ENCODE measurements at places on chromosomes 1 and 21.
A peak's percentile ranks its signal among the peaks of the same experiment; 100 is the strongest.

GRCh38 chr1:15708486-15709137 is 24.5 kb downstream of the PLEKHM2 start:
- DNase-seq: no peak
- no peaks in the 10 kb centered on the region for H3K27me3 ChIP-seq
- H3K4me1 ChIP-seq: peaks cover 11% of the 10 kb centered on the region
- H3K27ac ChIP-seq: no peak overlapping the region

GRCh38 chr1:64539289-64539688 is 69.4 kb downstream of the CACHD1 start:
- H3K4me3 ChIP-seq: no peak overlapping the region
- H3K27ac ChIP-seq: peak overlapping the region; percentile 80
- H3K36me3 ChIP-seq: no peaks in the 10 kb centered on the region
- peaks cover 7% of the 10 kb centered on the region for H3K4me1 ChIP-seq
- no peak for DNase-seq

DNA sequence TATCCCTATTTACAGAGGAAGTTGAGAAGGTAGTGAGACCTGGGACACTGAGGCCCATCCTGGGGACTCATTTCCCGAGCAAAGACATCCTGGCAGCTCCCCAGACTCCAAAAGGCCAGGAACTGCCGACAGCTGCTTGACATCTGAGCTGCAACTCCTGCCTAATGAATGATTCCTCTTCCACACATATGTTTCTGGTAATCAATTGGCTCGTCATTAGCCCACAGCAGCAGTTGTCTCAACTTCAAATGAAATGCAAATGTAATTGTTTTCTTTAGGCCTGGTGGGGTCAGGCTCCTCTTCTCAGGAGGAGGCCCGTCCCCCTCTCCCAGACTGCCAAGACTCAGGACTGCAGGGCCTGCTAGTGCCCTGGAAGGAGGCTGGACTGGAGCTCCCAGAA is 61.8 kb upstream of the DISP3 start:
- H3K4me1 ChIP-seq: no peaks in the 10 kb centered on the region
- no peaks in the 10 kb centered on the region for H3K27me3 ChIP-seq
- DNase-seq: no peak
- no peak overlapping the region for H3K4me3 ChIP-seq

DNA sequence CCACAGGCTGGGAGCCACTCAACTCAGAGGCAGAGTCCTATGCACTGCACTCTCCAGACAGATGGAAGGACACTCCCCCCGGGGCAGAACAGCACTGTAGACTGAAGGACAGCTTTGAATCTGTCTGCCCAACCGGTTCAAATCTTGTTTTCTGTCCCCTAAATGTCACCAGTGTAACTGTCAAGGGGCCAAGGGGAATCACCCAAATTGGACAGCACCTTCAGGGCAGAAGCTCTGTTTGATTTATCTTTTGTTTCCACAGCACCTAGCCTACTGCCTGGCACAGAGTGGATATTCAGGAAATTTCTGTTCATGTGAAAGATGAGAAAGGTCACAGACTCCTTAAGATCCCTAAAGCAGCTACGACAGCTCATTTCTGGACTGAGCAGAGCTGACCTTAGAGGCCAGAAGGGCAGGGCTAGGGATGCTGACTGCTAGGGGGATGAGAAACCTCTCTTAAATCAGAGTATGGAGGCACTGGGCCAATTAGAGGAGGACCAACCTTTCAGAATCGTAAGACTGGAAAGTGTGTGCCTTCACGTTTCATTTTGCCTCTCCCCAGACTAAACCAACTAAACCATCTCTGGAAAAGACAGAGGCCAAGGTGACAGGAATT is 41.0 kb downstream of the ITPKB start:
- no peak overlapping the region for H3K4me3 ChIP-seq
- H3K36me3 ChIP-seq: no peaks in the 10 kb centered on the region
- peak overlapping the region; percentile 95 for H3K27ac ChIP-seq

GRCh38 chr1:96559181-96559580 is 162.4 kb upstream of the PTBP2 start:
- no peak overlapping the region for H3K4me3 ChIP-seq
- H3K27me3 ChIP-seq: no peaks in the 10 kb centered on the region
- no peak for DNase-seq
- peak overlapping the region; percentile 53 for H3K27ac ChIP-seq
- H3K4me1 ChIP-seq: peaks cover 6% of the 10 kb centered on the region

- H3K27me3 ChIP-seq: no peaks in the 10 kb centered on the region
- DNase-seq: no peak
- no peaks in the 10 kb centered on the region for H3K36me3 ChIP-seq
- no peak overlapping the region for H3K27ac ChIP-seq
- no peak overlapping the region for H3K4me3 ChIP-seq
- no peaks in the 10 kb centered on the region for H3K4me1 ChIP-seq
Measured at GRCh38 chr1:119767486-119767885, 1.2 kb downstream of the HMGCS2 start.

- H3K27ac ChIP-seq: no peak overlapping the region
- H3K27me3 ChIP-seq: no peaks in the 10 kb centered on the region
- no peaks in the 10 kb centered on the region for H3K4me1 ChIP-seq
- no peaks in the 10 kb centered on the region for H3K36me3 ChIP-seq
- H3K4me3 ChIP-seq: no peak overlapping the region
Measured at GRCh38 chr1:66265796-66266195, 268.2 kb upstream of the SGIP1 start.

DNA sequence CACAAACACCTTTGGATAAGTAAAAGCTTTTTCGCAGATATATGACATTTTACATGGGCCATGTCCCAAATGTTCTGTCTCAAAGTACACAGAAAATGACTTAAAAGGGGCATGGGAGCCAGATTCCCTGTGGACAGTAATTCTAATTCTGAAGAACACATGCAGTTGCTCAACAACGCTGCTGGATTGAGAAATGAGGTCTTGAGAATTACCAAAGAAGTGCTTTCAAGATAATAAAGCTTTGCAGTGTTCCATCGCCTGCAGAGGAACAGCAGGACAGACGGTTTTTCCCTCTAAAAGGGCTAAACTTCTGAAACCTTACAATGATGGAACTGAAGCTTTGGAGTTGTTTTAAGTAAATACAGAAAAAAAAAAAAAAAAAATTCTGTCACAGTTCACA is 55.3 kb upstream of the HSPA13 start:
- no peak overlapping the region for H3K27ac ChIP-seq
- no peaks in the 10 kb centered on the region for H3K27me3 ChIP-seq
- no peaks in the 10 kb centered on the region for H3K4me1 ChIP-seq
- no peaks in the 10 kb centered on the region for H3K36me3 ChIP-seq

DNA sequence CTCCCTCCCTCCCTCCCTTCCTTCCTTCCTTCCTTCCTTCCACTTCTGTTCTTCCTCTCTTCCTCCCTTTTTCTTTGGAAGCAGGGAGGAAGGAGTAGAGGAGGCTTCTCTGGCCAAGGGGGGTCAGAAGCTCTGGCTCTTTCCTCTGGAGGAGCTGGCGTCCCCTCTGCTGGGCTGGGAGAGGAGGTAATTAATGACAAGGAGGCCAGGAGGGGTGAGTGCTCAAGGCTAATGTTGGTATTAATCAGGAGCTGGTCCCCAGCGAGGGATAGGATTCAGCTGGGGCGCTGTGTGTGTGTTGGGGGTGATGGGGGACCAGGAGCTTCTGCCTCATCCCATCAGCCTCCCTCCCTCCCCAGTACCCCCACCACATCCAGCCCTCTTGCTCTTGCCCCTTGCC is 6.2 kb upstream of the PEAR1 start:
- no peak for DNase-seq
- no peak overlapping the region for H3K4me3 ChIP-seq
- H3K4me1 ChIP-seq: no peaks in the 10 kb centered on the region
- H3K27me3 ChIP-seq: no peaks in the 10 kb centered on the region

DNA sequence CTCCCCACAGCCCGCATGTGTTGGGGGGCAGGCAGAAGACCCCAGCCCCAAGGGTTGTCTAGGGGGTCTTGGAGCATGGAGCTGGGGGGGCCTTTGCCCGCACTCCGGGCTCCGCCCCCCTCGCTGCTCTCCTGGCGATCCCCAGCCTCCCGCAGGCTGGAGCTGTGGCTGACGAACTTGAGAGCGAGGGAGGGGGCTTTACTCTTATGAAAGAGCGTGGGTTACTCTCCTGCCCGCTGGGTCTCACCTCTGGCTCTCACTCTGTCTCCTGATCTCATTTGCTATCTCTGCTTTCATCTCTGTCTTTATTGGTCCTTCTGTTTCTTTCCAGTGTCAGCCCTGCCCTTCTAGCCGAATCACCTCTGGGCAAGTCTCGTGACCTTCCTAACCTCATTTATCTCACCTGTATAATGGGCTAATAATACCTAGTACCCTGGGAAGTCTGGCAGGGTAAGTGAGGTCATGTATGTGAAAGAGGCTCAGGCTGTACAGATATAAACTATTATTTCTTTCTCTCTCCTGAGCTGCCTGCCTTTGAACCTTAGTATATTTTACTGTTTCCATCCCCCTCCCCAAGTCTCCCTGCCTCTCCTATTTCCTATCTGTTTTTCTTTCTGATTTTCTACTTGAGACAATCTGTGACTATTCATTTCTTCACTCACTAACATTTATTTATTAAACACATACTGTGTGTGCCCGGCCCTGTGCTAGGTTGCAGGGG is 731 bp downstream of the EFNA4 start:
- H3K27ac ChIP-seq: peak overlapping the region; percentile 63
- peaks cover 16% of the 10 kb centered on the region for H3K4me1 ChIP-seq
- no peak for DNase-seq
- no peaks in the 10 kb centered on the region for H3K36me3 ChIP-seq
- H3K27me3 ChIP-seq: no peaks in the 10 kb centered on the region

- H3K27ac ChIP-seq: no peak overlapping the region
- no peak for DNase-seq
- no peaks in the 10 kb centered on the region for H3K4me1 ChIP-seq
- no peak overlapping the region for H3K4me3 ChIP-seq
- no peaks in the 10 kb centered on the region for H3K36me3 ChIP-seq
Measured at GRCh38 chr1:95793893-95794292, 559.9 kb downstream of the RWDD3 start.

DNA sequence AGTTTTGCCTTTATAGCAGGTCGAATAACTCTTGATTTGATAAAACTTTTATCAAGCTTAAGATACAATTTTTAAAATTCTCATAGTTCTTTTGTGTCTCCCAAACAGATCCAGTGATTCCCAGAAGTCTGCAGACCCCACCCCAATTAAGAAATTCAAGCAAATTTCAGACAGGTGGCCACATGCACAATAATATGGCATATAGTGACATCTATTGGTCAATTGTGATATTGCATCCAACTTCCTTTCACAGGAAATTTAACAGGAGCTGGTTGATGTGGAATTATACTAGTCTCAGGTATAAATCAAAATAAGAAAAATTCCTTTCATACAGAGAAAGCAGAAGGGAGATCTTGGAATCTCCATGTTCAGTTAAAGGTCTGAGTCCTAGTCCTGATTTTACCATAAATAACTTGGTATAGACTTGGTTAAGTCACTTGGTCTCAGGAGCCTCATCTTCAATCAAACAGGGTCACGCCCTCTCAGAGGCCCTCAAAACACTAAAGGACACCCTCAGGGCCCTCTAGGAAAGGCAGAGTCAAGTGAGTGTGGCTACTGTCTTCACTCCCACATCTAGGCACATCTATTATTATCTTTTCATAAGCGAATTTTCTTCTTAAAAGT is 24.1 kb downstream of the PIGM start:
- no peaks in the 10 kb centered on the region for H3K27me3 ChIP-seq
- H3K27ac ChIP-seq: no peak overlapping the region
- H3K4me1 ChIP-seq: no peaks in the 10 kb centered on the region
- H3K36me3 ChIP-seq: no peaks in the 10 kb centered on the region
- DNase-seq: no peak

- H3K27me3 ChIP-seq: no peaks in the 10 kb centered on the region
- DNase-seq: no peak
- no peak overlapping the region for H3K4me3 ChIP-seq
- H3K4me1 ChIP-seq: no peaks in the 10 kb centered on the region
- H3K36me3 ChIP-seq: no peaks in the 10 kb centered on the region
Measured at GRCh38 chr1:83692524-83693381, 306.2 kb downstream of the TTLL7 start.

- no peaks in the 10 kb centered on the region for H3K4me1 ChIP-seq
- H3K36me3 ChIP-seq: no peaks in the 10 kb centered on the region
- H3K27me3 ChIP-seq: no peaks in the 10 kb centered on the region
- H3K4me3 ChIP-seq: no peak overlapping the region
- no peak for DNase-seq
Measured at GRCh38 chr1:190084552-190084951, 393.1 kb downstream of the BRINP3 start.

DNA sequence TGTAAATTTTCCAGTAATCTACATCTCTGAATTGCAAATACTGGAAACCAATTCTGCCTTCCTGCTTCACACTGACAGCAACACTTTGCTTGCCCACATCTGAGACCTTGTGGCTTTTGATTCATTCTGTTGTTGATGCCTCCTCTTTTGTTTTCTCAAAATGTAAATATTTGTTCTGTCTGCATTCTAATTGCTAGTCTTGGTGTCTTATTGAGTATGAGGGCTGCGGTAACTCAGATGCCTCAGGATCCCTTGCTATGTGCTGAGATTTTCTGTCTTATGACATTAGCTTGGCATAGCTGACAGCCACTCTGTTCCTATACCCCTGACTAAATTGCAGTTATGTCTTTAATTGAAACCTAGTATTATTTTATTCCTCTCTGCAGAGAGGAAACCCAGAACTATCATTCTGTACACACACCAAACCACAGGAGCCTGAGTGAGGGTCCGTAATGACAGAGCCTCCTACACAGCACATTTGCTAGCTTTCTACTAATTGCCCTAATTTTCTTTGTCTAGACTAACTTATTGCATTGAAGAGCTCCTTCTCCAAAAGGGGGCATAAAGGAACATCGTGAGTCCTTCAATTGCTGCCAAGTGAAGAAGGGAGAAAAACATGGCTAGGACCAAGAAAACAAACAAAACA is 72.1 kb downstream of the GREM2 start:
- no peak overlapping the region for H3K4me3 ChIP-seq
- H3K27me3 ChIP-seq: no peaks in the 10 kb centered on the region
- no peaks in the 10 kb centered on the region for H3K36me3 ChIP-seq

GRCh38 chr1:109045595-109045994 is 3.7 kb upstream of the WDR47 start:
- H3K27me3 ChIP-seq: no peaks in the 10 kb centered on the region
- no peaks in the 10 kb centered on the region for H3K4me1 ChIP-seq
- no peaks in the 10 kb centered on the region for H3K36me3 ChIP-seq
- no peak for DNase-seq
- no peak overlapping the region for H3K4me3 ChIP-seq
